T47D (cell line): ENCODE measurements at places on chromosomes 2 and 18.

DNA sequence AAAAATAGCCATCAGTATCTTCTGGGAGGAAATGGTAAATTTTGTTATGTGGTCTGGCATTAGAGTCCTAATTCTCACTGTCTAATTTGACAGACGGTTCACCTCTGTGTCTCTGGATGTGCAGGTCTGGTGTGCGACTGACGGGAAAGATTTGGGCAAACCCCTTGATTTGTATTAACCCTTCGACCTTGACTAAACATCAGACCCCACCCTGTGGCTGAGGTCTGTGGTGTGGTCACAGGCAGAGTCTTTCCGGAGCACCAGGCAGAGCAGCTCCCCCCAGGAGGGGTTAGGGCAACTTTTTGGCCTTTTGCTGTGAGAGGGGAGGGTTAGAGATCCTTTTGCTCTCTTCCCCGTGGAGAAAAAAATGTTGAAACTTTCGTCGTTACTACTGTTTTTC, 6.4 kb downstream of the TWIST2 start:
- no peak for DNase-seq

DNA sequence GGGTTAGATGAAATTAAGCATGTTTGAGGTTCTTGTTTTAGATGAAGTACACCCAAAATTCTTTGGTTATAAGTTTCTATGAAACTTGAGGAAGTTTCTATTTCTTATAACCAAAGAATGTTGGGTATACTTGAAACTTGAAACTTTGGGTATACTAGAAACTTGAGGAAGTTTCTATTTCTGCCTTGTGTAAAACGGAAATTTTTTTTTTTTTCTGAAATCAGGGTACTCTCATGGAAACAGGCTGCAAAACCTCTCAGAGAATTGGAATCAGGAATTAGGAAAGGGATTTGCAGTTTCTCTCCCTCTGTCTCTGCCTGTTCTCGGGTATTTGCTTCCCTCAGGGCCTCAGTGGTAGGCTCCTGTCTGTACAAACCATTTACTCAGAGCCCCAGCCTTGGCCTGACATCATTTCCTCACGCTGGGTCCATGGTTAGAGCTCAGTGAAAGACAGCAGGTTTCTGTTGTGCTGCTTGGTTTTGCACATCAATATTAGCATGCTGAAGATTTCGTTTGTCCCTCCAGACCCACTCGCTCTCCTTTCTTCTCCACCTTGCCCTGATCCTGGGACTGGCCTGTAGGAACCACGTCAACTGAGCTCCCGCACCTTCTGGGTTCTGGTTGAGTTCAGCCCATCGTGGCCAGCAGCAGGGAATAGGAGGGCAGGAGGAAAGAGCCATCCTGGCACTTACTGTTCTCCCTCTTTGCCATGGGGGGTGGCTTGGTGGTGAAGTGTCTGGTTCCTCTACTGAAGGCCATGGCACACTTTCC, 106.4 kb downstream of the POLR1A start:
- DNase-seq: no peak

DNA sequence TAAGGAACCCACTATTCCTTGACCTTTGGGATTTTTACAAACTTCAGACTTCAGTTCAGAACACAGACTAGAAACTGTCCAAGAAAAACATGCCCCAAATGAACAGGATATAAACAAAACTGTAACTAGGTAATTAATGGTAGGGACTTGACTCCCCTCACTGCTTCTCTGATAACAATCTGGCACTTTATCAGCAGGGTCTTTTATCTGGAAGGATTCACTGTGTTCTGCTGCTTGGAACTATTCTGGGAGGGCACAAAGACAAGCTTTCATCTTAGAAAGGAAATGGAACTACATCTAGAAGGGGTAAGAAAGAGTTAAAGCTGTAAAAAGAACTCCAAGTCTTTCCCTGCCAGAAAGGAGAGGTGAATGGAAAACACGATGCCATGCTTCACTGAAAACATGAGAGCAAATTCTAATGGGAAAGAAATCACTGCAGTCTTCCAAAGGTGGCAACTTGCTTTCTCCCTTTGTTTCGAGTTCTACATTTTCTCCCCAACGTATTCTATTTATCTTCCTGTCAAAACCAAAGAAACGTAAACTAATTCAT, 181.2 kb downstream of the THADA start:
- no peak for DNase-seq

- no peak for DNase-seq
Measured at GRCh38 chr2:107006836-107007235, 120.9 kb upstream of the ST6GAL2 start.

DNA sequence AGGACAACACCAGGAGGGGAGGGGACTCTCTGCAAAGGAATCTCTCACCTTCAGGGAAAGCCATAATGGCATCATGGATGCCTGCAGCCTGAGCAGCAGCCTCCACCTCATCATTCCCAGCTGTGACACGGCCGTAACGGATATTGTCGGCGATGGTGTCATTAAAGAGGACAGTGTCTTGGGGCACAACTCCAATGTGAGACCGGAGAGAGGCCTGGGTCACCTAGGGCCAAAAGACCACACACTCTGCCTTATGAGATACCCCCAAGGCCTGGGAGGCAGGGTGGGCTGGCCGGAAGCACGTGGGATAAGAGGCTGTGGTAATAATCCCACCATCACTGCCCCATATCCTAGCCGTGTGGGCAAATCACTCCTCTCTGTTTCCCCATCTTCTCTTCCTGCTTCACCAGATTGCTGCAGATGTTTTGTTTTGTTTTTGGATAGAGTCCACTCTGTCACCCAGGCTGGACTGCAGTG, 4.3 kb downstream of the ZFAND2B start:
- DNase-seq: no peak

DNA sequence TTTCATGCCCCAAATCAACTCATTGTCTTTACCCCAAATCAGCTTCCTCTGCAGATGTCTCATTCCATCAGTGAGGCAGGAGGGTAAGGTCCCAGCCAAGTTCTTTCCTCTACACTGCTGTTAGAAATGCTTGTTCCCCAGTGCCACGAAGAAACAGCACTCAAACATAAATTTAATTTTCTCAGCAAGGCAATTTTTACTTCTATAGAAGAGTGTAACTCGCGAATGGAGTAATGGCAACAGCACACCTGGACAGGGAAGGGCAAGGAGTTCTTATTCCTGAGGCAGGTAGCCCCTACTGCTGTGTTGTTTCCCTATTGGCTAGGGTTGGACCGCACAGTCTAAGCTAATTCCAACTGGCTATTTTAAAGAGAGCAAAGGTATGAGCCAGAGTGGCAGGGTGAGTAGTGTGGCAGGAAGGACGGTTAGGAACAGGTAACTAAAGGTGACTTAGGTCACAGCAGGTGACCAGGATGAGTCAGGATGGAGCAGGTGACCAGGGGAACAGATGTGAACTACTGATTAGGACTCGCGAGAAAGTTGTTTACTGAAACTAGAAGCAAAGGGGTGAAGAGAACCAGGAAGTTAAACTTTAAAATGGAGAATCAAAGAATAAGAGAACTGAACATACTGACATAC, 12.0 kb upstream of the CEP68 start:
- DNase-seq: no peak

GRCh38 chr2:28447943-28448792, 47.7 kb upstream of the PLB1 start:
- no peak for DNase-seq

- peak; percentile 82 for DNase-seq
Measured at GRCh38 chr2:238528953-238529781, 102.4 kb downstream of the ASB1 start.

DNA sequence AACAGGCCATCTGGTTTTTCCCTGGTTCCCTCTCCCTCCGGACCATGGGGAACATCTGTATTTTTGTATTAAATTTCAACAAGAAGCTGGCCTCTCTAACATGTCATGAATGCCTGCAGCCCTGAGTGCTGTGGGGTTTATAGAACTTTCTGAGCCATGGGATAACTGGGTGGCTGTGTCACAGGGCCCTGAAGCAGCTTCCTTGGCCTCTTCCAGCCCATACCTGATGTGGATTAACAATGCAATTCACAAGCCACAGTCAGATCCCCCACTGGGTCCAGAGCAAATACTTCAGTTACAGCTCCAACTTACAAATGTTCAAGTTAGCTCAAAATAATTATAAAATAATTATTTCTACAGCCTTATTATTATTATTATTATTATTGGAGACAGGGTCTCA, 307.8 kb upstream of the CELF4 start:
- no peak for DNase-seq

DNA sequence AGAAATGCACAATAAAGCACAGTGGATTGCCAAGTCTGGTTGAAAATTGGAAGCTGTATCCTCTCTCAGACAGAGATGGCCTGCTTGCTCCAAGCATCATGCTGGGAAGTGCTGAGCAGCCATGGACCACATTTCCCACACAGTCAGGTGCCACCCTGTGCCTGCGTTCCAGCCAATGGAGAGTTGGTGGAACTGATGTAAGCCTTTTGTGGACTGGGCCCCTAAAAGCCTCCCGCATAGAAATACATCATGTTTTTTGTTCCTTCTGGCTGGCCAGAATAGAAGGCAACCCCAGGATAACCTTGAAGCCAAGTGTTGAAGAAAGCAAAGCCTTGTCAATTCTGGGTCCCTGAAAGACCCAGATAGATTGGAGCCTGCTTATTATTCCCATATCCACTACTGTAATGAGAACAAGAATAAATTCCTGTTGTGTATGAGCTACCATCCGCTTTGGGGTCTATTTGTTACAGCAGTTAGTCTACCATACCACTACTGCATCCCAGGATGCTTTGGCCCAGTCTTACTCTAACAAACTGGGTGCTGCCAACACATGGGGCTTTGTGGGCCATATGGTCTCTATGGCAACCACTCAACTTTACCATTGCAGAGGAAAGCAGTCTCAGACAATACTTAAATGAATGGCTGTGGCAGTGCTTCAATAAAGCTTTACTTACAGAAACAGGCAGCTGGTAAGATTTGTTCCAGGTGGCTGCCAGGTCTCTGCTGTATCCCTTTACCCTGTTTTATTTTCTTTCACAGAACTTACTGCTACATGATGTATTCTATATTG, 65.4 kb downstream of the POLE4 start:
- DNase-seq: no peak

DNA sequence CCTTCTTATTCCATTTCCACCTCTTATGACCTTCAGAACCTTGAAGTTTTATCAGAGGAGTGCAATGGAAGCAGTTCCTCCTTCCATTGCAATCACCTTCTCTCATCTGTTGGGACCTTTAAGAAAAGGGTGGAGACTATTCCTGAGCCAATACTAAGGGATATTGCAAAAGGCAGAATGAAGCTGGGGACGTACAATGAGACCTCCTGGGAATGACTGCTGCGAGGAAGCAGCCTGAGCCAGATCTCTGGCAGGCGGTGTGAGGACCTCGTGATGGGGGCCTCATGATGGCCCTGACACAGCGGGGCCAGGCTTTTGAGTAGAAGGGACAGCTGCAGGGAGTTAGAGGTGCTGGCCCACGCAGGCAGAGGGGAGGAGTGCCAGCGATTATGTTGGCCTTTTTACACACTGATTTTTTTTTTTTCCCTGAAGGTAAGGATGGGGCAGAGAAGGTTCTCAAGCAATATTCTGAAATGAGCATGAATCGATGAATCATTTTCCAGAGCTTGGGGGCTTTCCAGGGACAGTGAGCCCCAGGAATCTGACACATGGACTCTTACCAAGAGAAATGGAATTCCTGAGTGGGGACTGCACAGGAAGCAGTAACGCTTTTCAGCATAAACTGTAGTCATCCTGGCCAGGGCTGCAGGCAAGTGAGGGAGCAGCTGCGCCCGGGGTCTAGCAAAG, 40.0 kb upstream of the LAPTM4A start:
- DNase-seq: no peak

- DNase-seq: no peak
Measured at GRCh38 chr2:226902041-226902966, 66.5 kb downstream of the RHBDD1 start.

DNA sequence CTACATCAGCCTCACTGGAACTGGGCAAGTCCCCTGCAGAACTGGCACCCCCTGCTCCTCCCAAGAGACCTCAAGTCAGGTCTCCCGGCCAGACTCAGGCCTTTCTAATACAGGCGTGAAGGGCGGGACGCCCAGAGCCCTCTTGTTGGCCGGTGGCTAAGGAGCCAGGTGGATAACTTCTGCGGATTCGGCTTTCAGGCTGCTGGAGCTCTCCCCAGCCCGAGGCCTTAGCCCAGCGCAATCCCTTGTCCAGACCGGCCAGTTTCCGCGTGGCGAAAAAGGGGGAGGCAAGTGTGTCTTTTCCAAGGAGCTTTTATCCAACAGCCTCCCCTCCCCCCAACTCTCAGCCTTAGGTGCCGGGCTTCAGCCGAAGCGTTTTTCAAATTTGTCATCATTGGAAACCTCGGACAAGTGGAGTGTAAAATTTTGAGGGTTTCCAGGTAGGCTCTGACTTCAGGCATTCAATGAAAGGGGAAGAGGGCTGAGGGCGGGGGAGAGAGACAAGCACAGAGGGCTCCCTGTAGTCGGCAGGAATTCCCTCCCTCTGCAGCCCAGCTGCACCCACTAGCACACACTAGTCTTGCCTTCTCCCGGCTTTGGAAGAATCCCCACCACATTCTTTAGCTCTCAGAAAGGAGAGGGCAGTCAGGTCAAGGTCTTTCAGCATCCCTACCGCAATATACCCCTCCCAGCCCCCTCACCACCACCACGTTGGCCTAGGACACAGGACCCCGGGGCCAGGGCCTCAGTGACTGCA, 9.5 kb upstream of the SATB2 start:
- DNase-seq: no peak

DNA sequence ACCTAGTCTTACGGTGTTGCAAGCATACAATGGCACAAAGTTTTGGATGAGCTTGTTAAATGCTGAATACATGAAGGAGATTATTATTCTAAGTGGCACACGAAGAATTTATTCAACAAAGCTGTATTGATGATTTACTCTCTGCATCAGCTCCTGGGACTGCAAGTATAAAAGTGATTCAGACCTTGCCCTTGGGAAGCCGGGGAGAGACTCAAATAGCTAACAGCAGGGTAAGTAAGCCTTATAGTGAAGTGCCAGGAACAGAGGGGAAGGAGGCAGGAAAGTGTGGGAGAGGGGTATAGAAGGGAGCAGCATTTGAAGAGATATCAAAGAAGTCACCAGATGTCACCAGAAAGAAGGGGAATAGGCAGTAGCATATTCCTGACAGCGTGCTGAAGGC, 115.4 kb downstream of the MCFD2 start:
- DNase-seq: no peak

DNA sequence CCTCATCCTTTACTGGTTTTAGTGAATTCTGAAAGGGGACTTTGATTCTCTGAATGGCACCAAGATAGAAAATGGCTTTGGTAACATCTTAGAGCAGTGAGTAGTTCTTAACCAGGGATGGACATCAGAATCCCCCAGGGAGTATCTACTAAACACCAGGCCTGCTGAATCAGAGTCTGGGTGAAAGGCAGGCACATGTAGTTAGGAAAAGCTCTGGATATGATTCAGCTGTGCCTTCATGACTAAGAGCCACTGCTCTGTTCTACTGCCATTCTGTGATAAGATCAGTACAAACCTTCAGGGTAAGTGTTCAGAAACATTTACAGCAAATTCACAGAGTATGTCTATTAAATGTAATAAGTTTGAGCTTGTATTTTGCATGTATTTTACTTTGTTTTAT, 46.2 kb upstream of the B3GNT2 start:
- DNase-seq: no peak

- DNase-seq: no peak
Measured at GRCh38 chr18:35736696-35737095, 155.2 kb downstream of the GALNT1 start.
